H7 (cell line): ENCODE measurements at places on chromosomes 5 and 9.

- no peak for DNase-seq
Measured at GRCh38 chr5:87746341-87746740, 333.6 kb upstream of the CCNH start.

DNA sequence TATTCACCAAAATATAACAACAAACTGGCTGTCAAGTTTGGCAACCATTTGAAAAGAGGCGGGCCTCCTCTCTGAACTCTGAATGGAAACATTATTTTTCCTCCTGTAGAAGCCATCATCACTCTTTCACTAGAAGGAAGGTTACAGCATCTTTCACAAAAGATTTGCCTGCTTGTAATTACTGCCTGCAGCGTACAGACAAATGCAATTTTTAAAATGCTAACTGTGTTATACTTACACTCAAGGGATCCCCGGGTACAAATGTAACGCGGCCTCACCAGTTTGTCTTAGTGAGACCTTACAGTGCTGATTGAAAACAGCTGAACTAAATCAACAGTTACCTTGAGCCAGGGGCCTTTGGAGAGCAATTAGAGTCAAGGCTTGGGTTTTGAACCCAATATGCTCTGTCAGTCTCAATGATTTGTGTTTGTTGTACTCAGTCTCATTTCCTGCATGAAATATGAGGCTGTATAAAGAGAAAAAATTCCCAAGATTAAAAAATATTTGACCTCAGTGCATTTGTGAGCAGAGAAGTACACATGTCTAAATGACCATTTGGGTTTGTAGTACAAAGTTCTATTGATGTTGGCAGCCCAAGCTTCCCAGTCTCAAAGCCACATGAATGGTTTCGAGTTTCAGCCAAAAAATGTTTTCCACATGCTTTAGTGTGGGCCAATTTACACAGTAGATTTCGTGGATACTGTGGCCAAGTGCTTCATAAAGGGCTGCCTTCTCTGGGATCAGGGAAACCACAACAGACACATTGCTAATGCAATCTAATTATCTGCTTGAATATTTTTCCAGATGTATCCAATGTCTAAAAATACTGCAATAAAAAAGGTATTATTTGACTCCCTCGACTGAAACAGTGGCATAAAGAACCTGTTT, 500.0 kb downstream of the SPATA31D1 start:
- no peak for DNase-seq

DNA sequence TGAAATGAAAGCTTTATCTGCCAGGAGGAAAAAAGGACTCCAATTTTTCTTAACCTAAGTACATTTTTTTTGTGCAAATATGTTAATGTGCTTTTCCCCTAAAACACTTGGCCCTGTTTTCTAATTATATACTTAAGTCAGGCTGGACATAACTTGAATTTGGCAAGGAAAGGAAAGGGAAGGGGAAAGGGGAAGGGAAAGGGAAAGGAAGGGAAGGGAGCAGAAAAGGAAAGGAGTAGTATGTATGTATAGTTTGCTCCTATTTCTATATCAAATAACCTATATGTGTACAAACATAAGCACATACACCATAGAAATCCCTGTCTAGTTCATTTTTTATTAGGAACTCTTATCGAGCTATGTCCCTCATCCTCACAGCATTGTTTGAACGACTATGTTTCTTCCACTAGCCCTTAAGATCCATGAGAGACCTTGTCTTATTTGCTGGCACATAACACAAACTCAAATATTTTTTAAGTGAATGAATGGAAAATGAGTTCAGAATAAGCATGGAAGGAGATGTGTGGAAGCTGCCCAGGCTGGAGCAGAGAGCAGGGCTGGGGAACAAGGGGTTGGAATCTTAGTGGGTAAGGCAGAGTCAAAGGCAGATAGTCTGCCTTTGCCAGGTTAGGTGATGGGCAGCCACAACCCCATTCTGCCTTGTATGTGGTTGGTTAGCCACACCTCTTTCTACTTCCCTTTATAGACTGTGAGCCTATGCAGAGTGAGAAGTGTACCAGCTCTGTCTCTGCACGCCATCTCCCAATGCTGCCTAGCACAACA, 70.0 kb downstream of the KLHL3 start:
- DNase-seq: no peak

- DNase-seq: no peak
Measured at GRCh38 chr9:37036371-37036775, 2.3 kb upstream of the PAX5 start.

- no peak for DNase-seq
Measured at GRCh38 chr9:128274245-128274644, 1.6 kb downstream of the GOLGA2 start.

GRCh38 chr5:160800375-160801275, 51.4 kb downstream of the ATP10B start:
- no peak for DNase-seq

GRCh38 chr5:143557061-143557818, 153.8 kb upstream of the NR3C1 start:
- DNase-seq: no peak

- DNase-seq: no peak
Measured at GRCh38 chr5:176132471-176133288, 105.5 kb upstream of the SIMC1 start.

DNA sequence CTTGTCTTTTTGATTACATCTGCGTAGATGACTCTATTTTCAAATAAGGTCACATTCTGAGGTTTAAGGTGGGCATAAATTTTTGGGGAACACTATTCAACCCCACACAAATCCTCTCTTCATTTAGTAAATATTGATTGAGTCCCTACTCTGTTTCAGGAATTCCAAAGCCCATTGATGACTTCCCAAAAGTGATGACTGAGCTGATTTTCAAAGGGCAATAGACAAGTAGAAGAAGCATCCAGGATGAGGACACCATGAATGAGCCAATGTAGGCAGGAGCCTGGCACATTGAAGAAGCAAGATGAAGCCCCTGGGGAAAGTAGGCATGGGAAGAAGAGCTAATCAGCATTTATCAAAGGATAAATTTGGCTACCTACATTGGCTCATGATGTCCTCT, 35.2 kb downstream of the OR1J1 start:
- DNase-seq: no peak

DNA sequence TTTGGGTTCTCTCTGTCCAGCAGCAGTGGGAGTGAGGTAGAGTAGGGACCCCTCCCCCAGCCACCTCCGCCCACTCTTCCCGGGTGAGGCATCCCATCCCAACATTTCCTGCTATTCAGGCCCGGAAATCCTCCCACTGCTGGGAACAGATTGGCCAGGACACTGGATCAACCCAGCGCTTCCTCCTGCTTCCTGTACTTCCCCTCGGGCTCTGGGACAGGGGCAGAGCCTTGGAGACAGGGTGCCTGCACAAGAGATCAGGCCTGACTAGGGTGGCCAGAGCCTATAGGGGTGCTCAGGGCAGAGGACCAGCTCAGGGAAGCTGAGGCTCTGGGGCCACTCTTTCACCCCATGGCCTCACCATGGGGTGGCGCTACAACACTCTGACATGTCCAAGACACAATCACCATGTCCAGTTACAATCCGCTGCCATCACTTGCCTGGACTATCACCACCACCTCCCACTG, 14.5 kb downstream of the SH2D3C start:
- DNase-seq: peak; percentile 82

DNA sequence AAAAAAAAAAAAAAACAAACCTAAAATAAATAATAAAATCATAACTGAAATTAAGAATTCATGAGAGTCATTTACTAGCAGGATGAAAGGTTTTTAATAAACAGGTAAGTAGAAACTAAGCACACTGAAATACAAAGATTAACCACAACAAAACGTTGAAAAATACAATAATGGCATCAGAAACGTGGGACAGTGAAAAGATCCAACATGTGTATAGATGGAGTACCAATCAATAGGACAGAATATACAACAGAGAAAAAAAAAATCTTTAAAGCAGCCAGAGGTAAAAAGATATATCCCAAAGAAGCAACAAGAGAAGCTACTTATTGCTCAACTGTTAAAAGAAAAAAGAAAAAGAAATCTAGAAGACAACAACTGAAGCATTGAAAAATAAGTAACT, 75.2 kb downstream of the RICTOR start:
- no peak for DNase-seq

- no peak for DNase-seq
Measured at GRCh38 chr5:15794052-15794985, 294.3 kb downstream of the FBXL7 start.

DNA sequence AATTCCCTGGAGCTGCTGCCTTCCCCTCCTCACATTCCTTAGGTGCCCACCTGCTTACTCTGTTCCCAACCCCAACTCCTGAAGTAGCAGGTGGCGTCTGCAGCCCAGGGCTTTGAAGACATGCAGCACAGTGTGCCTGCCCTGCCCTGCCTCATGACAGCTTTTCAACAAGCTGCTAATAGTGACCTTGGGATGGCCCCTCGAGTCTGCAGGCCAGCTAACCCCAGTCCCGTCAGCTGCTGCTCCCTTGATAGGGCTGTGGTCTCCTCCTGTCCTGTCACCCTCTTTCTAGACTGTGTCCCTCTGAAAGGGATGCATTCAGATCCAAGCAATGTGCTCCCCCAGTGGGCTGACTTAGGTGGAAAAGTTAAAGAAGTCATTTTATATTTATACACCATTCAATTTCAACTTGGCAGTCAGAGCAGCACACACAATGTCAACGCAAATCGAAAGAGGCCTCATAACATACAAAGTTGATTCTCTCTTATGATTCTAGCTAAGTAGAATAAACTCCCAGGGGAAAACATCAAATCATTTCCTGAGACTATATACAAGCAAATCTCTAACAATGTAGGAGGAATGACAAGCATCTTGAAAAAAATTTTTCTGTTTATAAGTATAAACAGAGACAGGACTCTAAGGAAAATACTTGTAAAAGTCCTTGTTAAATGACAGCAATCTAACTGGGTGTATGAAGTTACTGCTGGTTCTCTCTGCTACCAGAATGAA, 37.9 kb downstream of the ADRB2 start:
- no peak for DNase-seq

DNA sequence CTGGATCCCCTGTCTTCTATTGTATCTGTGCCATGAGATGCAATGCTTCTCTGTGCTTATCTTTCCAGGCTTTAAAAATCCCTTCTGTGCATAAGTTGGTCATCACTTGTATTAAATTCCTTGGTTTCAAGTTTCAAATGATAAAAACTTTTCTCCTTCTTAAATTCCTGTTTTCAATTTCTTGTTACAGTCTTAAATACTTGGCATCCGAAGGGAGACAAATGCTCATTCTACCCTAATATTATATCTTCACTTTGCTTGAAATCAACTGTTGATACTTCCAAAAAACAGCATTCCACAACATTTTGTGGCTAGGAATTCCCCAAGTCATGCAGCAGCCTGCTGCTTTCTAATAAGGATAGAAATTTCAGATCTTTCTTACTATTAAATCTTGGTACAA, 413.2 kb upstream of the ACTBL2 start:
- no peak for DNase-seq

- peak; percentile 84 for DNase-seq
Measured at GRCh38 chr9:124297551-124297901, 39.8 kb downstream of the NEK6 start.

GRCh38 chr5:51539232-51539631, 156.0 kb downstream of the ISL1 start:
- no peak for DNase-seq

DNA sequence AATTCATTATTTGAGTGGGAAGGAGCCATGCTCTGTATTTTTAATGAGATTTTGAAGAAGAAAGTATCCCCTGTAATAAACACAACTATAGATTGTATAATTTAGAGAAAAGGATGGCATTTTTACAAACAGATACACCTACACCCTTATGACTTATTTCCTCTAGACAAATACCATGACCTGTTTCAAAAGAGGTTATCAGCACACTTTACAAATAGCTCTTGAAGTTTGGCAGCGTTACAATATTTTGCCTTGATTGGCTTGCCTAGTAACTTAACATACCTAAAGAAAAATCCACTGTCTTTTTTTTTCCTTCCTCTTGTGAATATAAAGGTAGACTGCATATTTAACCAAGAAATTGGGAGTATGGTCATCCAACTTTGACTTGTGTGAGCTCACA, 28.5 kb upstream of the CETN3 start:
- DNase-seq: no peak

DNA sequence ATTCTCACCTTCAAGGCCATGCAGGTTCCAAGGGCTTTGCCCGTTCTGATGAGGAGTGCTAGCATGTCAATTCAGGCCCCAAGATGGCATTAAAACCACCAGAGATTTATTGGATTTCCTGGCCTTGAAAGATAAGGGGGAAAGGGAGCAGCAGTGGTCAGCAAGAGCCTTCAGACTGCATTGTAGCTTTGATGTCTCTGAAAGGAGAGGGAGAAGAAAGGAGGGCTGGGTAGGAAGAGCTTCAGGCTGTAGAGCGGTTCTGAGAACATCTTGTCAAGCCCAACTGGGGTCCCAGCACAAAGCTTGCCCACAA, 41.8 kb upstream of the FGF1 start:
- no peak for DNase-seq

DNA sequence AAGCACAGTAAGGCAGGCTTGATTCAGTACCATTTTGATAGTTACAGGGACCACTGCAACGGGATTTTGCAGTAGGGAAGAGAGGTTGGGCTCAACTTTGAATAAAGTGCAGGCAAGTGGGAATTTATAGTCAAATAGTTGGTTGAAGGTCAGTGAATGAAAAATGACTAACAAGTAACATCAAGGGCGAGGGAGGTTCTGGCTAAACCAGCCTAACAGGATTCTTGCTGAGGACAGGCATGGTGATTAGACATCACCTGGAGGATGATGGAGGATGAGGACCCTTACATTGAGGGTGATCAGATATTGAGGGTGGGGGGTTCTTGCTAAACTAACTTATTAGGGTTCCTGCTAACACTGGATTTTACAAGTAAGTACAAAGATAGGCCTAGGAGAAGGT, 66.1 kb upstream of the SMC5 start:
- no peak for DNase-seq

DNA sequence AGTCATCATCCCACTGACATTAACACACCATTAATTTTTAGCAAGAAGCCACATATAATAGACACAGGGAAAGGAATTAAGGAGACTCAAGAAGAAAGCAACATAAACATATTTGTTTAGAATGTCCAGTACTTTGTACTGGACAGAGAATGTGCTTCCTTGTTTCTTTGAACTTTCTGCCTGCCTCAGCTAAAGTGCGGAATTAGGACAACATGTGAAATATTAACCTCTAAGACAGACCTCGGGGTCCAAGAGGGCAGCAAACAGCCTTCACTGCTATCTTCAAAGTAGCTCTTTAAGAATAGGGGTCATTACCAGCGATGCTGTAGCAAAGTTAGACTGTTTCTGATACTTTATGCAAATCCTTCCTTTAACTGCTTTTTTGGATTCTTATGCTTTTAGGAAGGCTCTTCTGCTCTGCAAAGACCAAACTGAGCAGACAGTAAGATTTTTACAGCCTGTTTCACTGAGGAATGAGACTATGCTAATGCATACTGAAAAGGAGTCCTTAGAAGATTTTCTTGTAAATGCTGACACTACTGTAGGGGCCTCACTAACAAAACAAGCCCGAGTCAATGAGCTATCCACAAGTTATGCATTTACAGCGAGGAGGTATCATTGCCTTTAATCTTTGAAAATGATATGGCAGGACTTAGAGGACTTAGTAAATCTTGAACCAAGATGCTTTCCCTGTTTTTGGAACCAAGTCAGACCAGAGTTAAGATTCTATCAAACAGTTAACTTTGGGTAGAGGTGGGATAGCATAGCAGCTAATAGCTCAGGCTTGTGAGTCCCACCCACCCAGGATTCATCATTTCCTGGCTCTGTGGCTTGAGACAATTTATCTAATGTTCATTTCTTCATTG, 23.8 kb downstream of the DAB2 start:
- DNase-seq: no peak

GRCh38 chr5:27594141-27594540, 555.8 kb upstream of the CDH9 start:
- no peak for DNase-seq
